Ureter (tissue), 1 donor: ENCODE measurements at places on chromosomes 7 and 10. TPM values are rescaled to one million over a fixed set of nuclear protein-coding genes. Genes with fewer than 3 reads are reported as not detected.

GRCh38 chr7:4809091-4809591 is 33.7 kb downstream of the AP5Z1 start:
- DNase-seq: no peak

- no peak for DNase-seq
These were observed 68.6 kb downstream of the C7orf25 start for GRCh38 chr7:42843205-42843800.

DNA sequence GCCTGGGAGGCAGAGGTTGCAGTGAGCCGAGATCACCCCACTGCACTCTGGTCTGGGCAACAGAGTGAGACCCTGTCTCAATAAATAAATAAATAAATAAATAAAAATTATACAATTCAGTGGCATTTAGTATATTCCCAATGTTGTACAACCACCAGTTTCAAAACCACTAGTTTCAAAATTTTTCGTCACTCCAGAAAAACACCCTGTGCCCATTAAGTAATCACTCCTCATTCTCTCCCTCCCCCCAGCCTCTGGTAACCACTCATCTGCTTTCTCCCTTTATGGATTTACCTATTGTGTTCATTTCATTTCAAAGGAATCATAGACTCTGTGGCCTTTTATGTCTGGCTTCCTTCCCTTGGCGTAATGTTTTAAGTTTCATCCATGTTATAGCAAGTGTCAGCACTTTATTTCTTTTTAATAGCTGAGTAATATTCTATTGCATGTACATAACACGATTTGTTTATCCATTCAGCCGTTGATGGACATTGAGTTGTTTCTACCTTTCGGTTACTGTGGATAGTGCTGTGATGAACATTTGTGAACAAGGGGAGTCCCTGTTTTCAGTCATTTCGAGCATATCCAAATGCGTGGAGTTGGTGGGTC is 29.4 kb upstream of the GOLGA7B start:
- no peak for DNase-seq

GRCh38 chr10:88318803-88319202 is 264.3 kb downstream of the RNLS start:
- DNase-seq: no peak

The DRGX gene
- not detected for total RNA-seq

DNA sequence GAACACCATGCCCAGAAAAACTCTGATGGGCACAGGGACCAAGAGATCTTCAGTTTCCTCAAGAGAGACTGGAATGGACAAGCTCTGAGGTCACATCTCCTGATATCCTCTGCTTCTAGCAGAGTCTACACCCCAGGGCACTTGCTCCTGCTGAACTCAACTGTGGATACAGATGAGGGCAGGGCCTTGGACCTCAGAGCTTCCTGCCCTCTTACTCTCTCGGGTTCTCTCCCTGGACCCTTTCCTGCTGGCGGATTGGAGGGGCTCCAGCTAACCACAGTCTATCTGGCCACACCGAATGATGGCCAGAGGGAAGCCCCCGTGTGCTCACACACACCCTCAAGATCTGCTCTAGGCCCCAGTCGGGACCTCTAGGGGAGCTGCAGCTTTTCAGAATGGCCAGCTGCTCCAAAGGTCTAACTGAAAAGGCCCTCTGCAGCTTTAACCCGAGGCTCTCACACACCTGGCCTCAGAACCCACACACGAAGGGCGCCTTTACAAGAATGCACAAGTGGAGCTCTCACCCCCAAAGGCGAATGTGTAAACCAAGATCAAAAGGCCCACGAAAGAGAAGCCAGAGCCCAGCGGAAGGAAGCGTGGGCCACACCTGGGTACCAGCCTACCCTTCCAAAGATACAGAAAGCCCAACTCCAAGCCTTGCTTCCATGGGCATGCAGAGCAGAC is 65.5 kb downstream of the FAM53B start:
- DNase-seq: no peak

The GDF10 gene
- total RNA-seq: 1.5 TPM

GRCh38 chr10:49049660-49050059 is 65.7 kb downstream of the VSTM4 start:
- DNase-seq: no peak

The GDF2 gene
- total RNA-seq: not detected

The SPDYE8 gene
- total RNA-seq: not detected

GRCh38 chr10:78566284-78567111 is 502.3 kb upstream of the ZMIZ1 start:
- no peak for DNase-seq
